ENCODE measurements at places on chromosomes 1 and 21. TPM values are rescaled to one million over a fixed set of nuclear protein-coding genes. Genes with fewer than 3 reads are reported as not detected.

The COL9A2 gene
- total RNA-seq, result 14.4 TPM

The SHISAL2A gene
- total RNA-seq, result 1.1 TPM

The ADCY10 gene
- 0.40 TPM for total RNA-seq

- H3K4me1 ChIP-seq, result no peaks in the 10 kb centered on the region
- no peak overlapping the region for H3K27ac ChIP-seq
- H3K27me3 ChIP-seq, result no peaks in the 10 kb centered on the region
- no peaks in the 10 kb centered on the region for H3K36me3 ChIP-seq
- DNase-seq, result no peak
- no peak overlapping the region for H3K4me3 ChIP-seq
Observed at GRCh38 chr1:160708801-160709200, 2.8 kb downstream of the CD48 start.

DNA sequence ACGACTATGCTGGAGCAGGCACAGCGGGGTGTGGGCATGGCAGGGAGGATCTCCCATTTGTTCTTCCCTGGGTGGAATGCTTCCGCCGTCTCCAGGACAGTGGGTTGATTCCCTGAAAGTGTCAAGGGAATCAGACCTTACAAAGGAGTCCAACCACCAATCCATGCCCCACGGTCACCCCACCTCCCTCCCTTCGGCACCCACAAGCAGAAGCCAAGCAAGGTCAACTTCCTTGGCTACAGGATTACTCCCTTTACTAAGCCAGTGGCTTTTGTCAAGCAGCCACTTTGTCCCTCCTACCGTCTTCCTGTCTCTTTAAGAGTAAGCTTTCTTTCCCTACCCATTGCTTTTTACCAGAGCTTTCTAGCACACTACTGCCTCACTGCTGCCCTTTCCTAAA lies 15.9 kb upstream of the NUAK2 start:
- H3K36me3 ChIP-seq, result no peaks in the 10 kb centered on the region
- DNase-seq, result no peak
- H3K27me3 ChIP-seq, result no peaks in the 10 kb centered on the region
- H3K4me3 ChIP-seq, result no peak overlapping the region
- H3K27ac ChIP-seq, result peak overlapping the region; percentile 44

- no peak overlapping the region for H3K27ac ChIP-seq
- DNase-seq, result no peak
- no peaks in the 10 kb centered on the region for H3K4me1 ChIP-seq
Observed at GRCh38 chr1:117662667-117663066, 56.8 kb downstream of the TENT5C start.

GRCh38 chr1:165773324-165773965 lies 4.8 kb upstream of the TMCO1 start:
- H3K27me3 ChIP-seq, result no peaks in the 10 kb centered on the region
- no peak for DNase-seq
- no peaks in the 10 kb centered on the region for H3K36me3 ChIP-seq
- peaks cover 11% of the 10 kb centered on the region for H3K4me1 ChIP-seq

- H3K27ac ChIP-seq, result peak overlapping the region; percentile 31
- no peak overlapping the region for H3K4me3 ChIP-seq
- no peaks in the 10 kb centered on the region for H3K36me3 ChIP-seq
- DNase-seq, result no peak
- no peaks in the 10 kb centered on the region for H3K27me3 ChIP-seq
- H3K4me1 ChIP-seq, result no peaks in the 10 kb centered on the region
Observed at GRCh38 chr21:38660333-38661196, 145.2 kb upstream of the ETS2 start.

- peaks cover 6% of the 10 kb centered on the region for H3K4me1 ChIP-seq
- no peak overlapping the region for H3K27ac ChIP-seq
- no peaks in the 10 kb centered on the region for H3K27me3 ChIP-seq
- DNase-seq, result no peak
Observed at GRCh38 chr1:46822248-46822826, 23.5 kb downstream of the CYP4B1 start.

DNA sequence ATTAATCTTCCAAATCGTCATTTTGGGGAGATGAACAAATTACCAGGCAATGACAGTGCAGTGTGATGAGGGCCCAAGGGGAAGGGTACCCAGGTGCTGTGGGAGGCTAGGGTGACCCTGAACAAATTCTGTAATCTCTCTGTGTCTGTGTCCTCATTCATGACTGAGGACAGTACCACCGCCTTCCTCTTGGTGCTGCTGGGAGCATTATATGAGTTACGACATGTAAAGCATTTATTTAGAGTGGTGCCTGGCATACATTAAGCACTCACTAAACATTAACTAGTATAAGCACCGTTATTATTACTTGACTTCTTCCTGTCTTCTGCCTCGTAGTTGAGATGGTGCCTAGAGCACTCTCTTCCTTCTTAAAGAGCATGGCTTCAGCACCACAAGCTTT lies 468.2 kb upstream of the VAMP3 start:
- H3K4me1 ChIP-seq, result no peaks in the 10 kb centered on the region
- DNase-seq, result no peak
- no peak overlapping the region for H3K27ac ChIP-seq
- H3K27me3 ChIP-seq, result no peaks in the 10 kb centered on the region
- no peak overlapping the region for H3K4me3 ChIP-seq

GRCh38 chr1:6487804-6488484 lies 3.5 kb downstream of the PLEKHG5 start:
- peaks cover 3% of the 10 kb centered on the region for H3K27me3 ChIP-seq
